ENCODE measurements at places on chromosomes 1 and 21. TPM values are rescaled to one million over a fixed set of nuclear protein-coding genes. Genes with fewer than 3 reads are reported as not detected.

GRCh38 chr1:203117611-203118575 is 9.6 kb upstream of the ADORA1 start:
- peak; percentile 93 for DNase-seq

- DNase-seq: no peak
Observed at GRCh38 chr1:58941471-58942289, 157.8 kb upstream of the JUN start.

- DNase-seq: no peak
Observed at GRCh38 chr1:43509740-43510375, 20.8 kb upstream of the PTPRF start.

DNA sequence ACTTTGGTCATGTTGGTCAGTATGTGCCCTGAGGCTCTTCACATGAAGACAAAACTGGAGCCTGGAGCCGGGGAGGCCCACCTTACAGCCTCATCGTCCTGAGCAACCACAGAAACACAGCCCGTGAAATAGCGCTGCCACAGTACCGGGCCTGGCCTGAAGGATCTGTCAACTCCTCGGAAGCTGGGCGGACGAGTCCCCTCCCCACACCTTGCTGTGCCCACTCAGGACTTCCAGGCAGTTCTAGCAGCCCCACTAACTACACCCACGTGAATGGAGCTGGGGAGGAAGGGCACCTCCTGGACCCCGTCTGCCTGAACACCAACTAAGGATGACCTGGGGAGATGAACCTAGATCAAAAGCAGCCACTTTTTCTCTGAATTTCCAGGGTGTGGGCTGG is 24.7 kb downstream of the SDE2 start:
- no peak for DNase-seq

DNA sequence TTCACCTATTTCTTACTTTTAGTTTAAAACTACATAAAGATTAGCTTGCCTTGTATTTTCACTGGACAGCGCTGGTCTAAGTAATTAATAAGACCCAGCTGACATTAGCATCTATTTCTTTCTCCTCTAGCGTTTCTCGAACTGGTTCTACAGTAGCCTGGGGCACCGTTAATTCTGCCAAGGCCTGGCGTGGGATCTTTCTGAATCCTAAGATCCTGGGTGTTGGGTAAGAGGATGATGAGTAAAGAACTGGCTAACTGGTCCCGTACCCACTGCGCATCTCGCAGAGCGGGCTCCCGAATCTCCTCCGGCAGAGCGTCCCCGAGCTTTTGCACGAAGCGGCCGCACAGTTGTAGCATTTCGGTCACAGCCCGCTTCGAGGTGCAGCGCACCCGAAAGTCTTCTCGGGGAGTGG is 309 bp downstream of the NSL1 start:
- DNase-seq: no peak

The KCNN3 gene
- 0.31 TPM for total RNA-seq

The FAM72B gene
- not detected for total RNA-seq

DNA sequence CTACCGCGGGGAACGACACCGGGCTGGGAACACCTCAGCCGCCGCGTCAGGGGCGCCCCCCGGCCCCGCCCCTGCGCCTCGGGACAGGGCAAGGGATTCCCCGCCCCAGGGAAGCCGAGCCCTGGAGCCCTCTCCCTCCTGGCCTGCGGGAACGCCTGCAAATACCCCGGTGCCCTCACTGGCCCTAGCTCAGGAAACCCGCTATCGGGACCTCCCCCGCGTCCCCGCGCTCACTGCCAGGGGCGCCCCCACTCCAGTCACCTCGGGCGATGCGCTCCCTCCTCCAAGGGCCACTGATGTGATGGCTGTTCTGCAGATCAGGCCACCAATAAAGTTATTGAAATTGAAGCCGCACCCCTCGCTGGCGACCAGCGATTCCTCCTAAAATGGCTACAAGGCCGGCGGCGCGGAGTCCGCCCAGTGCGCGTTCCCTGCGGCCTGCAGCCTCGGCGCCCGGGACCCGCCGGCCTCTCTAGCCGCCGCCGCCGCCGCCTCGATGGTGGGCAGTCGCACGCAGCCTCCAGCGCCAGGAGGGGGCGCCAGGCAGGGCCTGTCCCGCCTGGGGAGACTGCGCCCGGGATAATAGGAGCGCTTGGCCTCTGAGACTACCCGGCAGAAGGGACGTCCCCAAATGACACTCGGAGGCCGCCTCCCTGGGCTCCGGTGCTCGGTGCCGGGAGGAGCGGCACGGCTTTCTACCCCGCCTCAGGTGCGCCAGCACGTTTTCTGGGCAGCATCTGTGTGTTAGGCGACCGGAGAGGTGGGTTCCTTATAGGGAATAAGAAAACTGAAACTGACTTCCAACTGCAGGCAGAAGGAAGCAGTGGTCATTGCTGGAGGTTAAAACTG is at the start of gene PRKAB2:
Gene PRKAB2, minus strand, starts transcription at position 303 of the 849 bp plus-strand sequence. CDS start 326 bp downstream, outside the sequence.
- DNase-seq: peak; percentile 98

The TNFRSF4 gene
- 1.2 TPM for total RNA-seq

- no peak for DNase-seq
Observed at GRCh38 chr1:237005674-237006073, 1.4 kb upstream of the MT1HL1 start.
